ENCODE measurements at places on chromosomes 6 and 20. TPM values are rescaled to one million over a fixed set of nuclear protein-coding genes. Genes with fewer than 3 reads are reported as not detected.

The MUC21 gene
- not detected for total RNA-seq

DNA sequence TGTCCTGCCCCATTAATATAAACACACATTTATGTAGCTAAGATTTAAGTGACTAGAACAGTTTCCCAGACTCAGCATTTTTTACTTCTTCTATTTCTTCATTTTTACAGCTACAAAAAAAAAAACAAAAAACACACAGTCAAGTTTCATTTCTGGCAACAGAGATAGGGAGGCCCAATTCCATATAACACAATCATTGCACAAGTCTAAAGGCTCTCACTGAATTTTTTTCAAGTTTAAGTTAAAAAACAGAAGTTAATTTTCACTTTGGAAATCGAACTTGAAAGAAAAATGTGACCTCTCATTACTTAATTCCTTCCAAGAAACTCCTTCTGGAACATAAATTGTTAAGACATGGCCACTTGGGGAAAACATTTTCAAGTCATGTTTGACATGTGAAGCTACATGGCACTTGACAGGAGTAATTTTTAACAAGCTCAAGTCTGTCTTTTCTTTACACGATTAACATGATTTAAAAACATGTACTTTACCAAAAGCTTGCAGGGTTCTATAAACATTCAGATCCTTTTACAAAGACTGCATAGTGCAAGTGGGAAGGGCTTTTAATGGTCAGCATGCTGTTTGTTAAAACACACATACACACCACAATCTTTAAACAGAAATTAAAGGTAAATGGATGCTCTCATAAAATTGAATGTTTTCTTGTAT, 100.1 kb upstream of the CCDC28A start:
- DNase-seq: no peak

- DNase-seq: no peak
These were observed 261.9 kb upstream of the ARID1B start for GRCh38 chr6:156515242-156515641.

- DNase-seq: peak; percentile 76
These were observed 1.5 kb upstream of the SLC2A4RG start for GRCh38 chr20:63737945-63738686.

GRCh38 chr6:7909323-7910276, 988 bp downstream of the TXNDC5 start:
- DNase-seq: peak; percentile 94

Data from H7 (cell line).